ENCODE measurements at places on chromosomes 3 and 15.

GRCh38 chr15:68618908-68619698, 40.3 kb downstream of the CORO2B start:
- no peak for DNase-seq

DNA sequence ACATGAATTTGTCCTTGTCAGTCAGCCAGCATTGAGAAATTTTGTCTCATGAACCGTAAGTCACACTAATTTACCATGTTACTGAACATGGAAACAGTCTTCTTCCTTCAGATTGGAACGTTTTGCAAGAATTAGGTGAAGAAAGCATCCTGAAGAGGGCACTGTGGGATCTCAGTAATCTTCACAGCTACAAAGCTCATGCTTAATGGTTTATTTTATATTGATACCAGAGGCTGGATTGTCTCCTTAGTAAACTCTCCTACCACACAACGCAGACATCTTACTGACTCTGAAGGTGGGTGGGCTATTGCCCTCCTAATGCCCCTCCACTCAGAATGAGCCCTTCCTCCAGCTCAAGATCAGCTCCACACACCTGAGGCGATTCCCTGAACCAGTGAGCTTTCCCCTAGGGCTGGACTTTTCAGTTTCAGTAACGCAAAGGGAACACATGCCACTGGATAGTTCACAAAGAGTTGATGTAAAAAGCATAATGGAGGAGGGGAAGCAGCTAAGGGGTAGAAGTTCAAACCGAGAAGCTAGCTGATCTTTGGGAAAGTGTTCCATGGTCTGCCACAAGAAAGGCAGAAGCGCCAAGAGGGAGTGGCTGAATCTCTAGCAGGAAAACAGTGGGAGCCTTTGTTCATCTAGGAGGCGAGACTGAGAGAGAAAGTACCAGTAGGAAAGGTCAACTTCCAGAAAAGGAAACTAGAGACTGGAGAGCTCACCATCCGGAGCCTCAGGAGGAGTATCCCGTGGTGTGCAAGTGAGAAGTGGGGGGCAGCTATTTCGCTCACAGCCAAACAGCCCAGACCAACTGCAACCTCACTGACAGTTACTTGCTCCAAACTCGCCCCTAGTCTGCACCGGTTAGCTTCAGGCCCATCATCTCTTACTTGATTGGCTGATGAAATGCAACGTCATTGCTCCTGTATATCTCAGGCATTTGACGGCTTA, at the start of gene SLC9C1:
Gene SLC9C1, minus strand, starts transcription at position 849 of the 954 bp plus-strand sequence. CDS start 7,425 bp downstream, outside the sequence.
- no peak for DNase-seq

GRCh38 chr3:133452641-133453319, 52.9 kb downstream of the BFSP2 start:
- DNase-seq, result no peak

GRCh38 chr3:130414457-130414856, 69.0 kb downstream of the COL6A5 start:
- DNase-seq, result no peak

DNA sequence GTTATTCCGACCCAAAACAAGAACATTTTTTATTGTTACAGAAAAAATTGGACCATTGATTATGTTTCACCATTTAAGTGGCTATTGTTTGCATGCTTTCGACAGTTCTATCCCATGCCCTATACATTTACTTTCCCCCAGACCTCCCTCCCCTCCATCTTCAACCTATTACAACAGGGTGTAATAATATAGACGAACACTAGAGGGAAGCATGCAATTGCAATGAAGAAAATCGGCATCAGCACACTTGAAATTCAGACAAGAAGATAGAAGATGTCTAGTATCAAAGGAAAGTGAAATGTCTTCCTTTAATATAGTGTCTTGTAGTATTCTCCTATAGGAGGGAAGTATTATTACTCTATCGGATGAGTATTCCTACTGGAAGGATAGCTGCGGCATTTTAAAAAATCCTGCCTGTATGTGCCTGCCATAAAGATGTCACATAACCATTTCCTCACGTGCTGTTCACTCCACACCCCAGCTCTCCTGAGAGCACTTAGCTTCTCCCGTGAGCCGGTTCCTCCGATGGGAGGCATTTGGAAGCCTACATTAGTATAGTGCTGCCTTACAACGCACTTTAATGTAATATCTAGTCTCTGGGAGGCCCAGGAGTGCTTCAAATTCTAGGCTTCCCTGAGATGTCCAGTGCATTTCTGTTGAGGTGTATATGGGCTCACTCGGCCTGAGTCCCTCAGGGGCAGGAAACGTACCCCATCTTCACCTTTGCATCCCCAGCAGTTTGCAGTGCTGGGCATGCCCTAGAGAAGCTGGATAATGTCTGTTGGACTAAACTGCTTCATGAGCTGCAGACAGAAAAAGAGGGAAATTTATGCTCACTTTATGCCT, 17.8 kb upstream of the ERICH6 start:
- no peak for DNase-seq

DNA sequence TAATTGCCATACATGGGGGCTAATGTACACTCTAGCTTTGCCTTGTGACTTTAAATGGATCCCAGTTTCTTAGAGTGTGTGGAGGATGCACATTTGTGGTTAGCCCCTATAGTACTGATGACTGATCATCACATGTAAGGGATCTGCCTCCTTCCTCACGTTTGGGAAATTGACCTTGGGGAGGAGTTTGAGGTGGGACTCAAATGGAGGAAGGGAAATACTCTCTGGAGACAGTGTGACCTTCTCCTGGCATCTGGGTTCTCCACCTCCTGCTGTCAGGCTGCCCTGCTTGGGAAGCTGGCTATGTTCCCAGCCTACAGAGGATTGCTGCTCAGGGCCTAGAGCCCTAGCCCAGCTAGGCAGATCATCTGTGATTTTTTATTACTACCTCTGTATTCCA, 48.7 kb downstream of the PPM1L start:
- no peak for DNase-seq

- no peak for DNase-seq
Measured at GRCh38 chr3:155339052-155339451, 45.6 kb upstream of the STRIT1 start.

DNA sequence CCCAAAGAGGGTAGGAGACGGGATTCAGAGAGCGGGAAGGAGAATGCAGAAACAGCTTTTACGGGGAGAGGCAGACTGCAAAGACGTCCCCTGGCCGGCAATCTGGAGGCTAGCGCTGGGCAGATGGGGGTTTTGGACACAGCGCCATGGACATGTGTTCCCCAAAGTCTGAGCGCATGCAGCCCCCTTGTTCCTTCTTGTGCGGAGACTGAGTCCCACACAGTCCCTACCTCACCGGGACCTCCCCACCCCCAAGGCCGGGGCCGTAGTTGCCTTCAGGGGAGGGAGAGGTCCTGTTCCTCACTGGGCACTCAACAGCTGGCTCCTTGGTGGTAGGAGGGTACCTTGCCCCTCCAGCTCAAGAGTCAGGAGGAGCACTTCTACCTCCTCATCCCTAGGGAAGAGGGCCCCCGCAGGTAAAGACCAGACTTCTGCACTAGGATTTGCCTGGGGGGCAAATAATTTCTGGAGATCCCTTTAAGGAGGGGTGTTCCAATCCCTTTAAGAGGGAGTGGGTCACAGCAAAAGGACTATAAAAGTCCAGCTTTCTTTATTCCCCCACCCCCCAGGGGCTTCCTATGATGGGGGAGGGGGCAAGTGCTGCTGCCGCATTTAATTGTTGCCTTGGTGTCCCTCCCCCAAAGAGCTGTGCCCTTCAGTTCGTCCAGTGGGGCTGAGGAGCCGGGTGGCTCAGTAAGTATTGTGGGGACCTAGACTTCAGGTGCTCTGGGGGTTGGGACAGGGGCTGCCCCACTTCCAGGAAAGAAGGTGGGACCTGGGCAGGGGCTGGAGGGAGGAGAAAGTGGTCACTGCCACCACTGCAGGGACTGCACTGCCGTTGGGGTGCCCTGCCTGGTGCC, 3.6 kb upstream of the BAHD1 start:
- no peak for DNase-seq

DNA sequence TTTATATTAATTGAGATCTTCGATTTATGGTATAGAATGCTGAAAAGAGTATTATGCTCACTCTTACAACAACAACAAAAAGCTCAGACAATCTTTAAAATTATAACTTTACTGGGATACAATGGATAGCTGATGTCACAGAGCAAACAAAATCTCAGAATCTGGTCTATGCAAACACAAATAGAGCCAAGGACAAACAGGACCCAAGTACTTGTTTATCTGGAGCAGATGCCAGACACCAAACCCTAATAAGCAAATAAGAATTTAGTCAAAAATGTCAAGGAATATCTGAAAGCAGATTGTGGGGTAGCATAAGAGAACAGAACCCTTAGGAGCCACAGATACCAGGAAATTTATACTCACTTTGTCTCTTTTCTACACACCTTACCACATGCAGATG, 302.2 kb downstream of the CGGBP1 start:
- no peak for DNase-seq
